RWPE2 (cell line): ENCODE measurements at places on chromosomes 13 and 19.

DNA sequence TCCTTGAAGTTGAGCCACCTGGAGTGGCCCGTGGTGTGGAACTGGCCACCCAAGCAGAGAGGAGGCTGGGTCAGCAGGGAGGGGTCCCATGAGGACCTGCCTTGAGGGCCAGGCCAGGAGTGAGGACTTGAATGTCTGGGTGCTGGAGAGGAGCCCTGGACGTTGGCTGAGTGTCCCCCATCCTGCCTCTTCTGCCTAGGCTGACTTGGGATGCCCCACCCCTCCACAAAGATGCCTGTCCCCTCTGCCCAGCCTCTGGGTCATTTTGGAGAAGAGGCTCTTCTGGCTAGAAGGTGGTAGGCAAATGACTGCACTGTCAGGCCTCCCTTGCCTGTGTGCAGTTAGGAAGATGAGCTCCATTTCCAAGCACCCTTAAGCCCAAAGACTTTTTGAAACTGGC is 1.7 kb downstream of the SSBP4 start:
- DNase-seq, result no peak

DNA sequence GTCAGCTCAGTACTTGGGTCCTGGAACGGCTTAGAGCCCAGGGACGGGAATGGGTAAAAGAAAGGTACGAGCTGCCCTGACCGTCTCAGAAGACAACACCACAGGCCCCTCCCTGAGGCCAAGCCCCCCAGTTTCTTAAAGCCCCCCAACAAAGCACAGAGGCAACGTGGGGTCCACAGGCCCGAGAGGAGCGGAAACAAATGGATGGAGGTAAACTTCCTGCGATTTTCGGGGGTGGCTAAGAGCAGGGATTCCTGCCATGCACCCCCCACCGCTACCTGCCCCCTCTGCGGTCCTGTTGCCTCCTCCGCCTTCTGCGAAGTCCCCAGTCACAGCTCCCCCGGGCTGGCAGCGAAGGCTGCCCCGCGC is 48.2 kb downstream of the PTPRS start:
- DNase-seq, result no peak

DNA sequence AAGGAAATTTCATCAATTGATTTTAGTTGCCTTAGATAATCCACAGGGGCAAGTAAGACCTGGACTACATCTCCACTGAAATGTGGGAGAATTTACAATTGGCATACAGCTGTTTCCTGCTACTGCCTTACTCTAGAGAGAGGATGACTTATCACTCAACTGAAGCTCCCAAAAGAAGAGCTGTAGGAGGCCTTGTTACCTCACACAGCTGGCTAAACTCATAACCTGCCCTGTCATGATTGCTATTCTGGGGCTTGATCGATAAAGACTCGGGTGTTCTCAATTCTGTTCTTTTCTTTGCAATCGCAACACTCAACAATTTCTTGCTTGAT is 1396.4 kb downstream of the EFNB2 start:
- DNase-seq, result no peak

DNA sequence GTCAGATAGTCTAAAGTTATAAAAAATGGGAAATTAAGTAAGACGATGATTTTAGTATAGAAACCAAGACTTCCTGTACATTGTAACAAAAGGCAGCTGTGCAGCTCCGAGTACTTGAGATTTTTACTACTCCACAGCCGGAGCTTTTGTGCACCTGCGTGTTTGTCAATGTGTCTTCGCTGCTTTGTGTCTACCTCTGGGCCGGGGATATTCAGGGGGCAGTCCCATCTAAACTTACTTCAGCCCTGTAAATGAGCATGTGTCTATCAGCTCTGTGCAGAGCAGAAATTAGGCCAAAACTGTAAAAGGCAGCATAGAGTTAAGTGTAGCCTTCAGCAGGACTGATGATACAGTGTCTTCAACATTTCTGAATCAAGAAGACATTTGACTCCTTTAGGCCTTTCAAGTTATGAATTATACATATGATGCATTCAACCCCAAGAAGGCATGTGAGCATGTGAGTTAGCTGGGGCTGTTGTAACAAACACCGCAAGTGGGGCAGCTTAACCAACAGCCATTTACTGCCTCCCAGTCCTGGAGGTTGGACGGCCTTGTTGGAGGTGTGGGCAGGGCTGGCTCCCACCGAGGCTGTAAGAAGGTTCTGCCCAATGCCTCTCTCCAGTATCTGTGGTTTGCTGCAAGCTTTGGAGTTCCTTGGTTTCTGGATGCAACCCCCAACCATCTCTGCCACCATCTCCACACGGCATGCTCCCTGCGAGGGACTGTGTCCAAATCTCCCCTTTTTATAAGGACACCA is 191.0 kb upstream of the IRS2 start:
- no peak for DNase-seq

DNA sequence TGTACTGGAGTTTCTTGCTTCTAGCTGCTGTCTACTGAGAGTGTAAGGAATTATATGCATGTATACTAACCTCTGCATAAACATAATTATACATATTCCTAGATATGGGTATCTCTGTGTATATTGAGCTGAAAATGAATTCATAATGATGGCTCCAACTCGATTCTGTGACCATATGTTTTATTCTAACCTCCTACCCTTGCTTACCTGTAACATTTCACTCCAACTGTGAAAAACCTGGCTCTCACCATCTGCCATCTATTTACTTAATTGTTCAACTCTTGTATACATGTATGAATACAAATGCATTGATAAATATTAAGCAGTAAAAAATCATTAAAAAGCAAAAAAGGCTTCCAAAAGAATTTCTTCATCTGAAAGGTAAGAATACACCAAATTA is 1729.5 kb upstream of the SPRY2 start:
- DNase-seq, result no peak

GRCh38 chr19:18606281-18607225 is at the start of gene CRLF1:
CRLF1 (minus strand) TSS chr19:18606799; CDS start chr19:18606656, 143 bp downstream.
- DNase-seq, result no peak

GRCh38 chr19:6772028-6772865 is at the start of gene VAV1:
VAV1 (plus strand) TSS chr19:6772708; CDS start chr19:6772808, 100 bp downstream.
- no peak for DNase-seq

- DNase-seq, result no peak
Observed at GRCh38 chr13:112952759-112953551, 16.1 kb upstream of the MCF2L start.

DNA sequence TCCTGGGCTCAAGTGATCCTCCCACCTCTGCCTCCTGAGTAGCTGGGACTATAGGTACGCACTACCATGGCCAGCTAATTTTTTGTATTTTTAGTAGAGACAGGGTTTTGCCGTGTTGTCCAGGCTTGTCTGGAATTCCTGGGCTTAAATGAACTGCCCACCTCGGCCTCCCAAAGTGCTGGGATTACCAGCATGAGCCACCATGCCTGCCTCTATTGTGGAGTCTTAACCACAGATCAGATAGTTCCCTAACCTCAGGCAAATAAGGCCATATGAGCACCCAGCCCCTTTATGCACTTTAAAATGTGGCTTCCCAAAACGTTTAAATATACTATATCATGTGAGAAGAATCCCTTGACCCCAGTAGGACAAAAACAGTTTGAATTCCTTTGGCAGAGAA is 16.4 kb downstream of the CNMD start:
- DNase-seq, result no peak

GRCh38 chr13:76745261-76746200 is 140.7 kb downstream of the KCTD12 start:
- no peak for DNase-seq

- no peak for DNase-seq
Observed at GRCh38 chr13:113607056-113607888, 22.7 kb downstream of the TFDP1 start.

GRCh38 chr19:42071247-42071646 is 1.2 kb upstream of the GRIK5 start:
- DNase-seq, result no peak

DNA sequence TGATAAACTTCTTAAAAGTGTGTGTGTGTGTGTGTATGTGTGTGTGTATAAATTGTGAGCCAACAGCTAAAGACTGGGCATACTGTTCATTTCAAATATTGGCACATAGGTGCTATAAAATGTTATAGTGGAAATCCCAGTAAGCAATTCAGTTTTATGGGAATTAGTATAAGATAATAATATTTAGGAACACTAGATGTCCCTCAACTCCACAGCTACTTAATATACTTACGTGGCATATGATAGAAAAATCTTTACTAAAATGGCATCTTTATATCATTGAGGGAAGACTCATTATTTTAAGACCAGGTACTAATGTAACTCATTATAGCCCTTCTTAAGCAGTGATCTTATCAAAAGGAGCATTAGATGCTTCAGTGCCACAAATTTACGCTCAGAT is 266.2 kb downstream of the MAB21L1 start:
- no peak for DNase-seq

GRCh38 chr13:107642831-107643230 is 572.5 kb downstream of the LIG4 start:
- no peak for DNase-seq

DNA sequence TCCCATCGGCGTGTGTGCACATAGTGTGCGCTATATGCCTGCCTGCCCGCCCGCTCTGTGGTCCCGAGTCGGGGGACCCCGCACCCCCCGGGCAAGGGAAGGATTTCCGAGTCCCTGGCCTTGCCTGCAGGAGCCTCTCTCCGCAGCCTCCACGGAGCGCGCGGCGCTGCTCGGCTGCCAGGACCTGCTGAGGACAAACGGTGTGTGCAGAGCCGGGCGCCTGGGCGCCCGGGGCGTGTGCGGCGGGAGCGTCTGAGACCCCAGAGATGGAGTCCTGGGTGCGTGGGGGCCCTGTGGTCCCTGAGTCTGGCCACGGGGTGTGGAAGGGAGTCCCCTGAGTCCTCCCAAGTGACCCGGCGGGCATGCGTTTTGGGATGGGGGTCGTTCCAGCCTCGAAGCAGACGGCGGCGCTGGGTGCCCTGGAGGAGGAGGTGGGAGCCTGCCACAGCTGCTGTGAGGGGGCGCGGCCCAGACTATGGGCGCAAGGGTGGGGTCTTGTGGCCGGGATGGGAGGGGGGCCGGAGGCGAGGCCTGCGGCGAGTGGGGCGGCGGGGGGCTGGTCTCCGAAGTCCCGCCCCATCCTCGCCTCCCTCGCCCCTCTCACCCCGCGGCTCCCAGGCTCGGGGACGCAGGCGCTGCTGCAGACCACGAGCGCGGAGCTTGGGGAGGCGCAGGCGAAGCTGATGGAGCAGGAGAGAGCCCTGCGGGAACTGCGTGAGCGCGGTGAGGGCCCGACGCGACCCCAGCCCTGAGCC is 25.3 kb downstream of the CLEC4M start:
- no peak for DNase-seq

- no peak for DNase-seq
Observed at GRCh38 chr19:23093832-23094231, 23.0 kb upstream of the ZNF730 start.

DNA sequence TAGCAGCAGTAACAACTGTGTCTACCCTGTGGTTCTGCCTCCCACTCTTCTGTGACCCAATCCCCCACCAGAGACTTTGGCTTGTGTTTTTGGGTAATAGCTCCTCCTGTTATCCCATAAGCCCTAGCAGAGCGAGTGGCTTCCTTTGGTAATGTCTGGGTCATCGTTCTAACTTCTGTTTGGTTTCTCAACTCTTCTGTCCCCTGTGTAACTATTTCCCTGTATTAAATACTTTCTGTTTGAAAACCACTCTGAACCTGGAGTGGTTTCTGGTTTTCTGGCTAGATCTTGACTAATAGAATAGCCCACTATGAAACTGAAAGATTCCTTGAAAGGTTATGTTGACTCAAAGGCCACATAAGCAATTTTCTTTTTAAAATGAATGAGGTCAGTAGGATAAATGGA is 350.0 kb downstream of the DCT start:
- no peak for DNase-seq

DNA sequence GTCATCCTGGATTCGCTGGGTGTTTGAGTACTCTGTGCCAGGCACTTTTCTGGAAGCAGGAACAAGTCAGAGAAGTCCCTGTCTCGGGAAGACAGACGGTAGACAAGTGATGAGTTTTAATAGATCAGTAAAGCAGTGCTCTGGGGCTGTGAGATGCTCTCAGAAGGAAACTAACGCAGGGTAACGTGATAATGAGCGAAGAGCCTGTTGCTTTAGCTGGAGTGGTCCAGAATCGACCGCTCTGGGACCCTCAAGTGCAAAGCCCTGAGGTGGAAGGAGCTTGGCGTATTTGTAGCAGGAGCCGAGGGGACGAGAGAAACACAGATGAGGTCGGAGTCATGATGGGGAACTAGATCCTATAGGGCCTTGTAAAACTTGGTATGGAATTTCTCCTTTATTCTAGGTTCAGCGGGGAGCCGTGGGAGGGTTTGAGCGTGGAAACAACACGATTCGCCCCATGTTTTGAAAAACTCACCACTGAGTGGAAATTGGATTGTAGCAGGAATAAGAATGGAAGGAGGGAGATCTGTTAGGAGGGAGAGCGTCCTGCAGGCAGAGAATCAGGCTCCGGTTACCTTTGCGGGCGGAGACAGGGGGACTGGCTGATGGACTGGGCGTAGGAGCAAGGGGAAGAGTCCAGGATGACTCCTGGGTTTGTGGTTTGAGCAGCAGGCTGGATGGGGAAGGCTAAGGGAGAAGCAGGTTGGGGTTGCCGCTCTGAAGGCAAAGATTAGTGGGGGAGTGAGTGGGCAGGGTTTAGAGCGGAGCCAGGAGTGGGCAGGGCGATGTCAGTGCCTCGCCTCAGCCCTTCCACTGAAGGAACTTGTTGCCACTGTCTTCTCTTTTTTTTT is 763 bp downstream of the POLD1 start:
- no peak for DNase-seq

- DNase-seq, result peak; percentile 51
Observed at GRCh38 chr19:7866399-7867091, 7.6 kb downstream of the PRR36 start.

- DNase-seq, result no peak
Observed at GRCh38 chr19:11418094-11418548, 993 bp downstream of the RGL3 start.

- no peak for DNase-seq
Observed at GRCh38 chr13:100601716-100602115, 13.1 kb upstream of the GGACT start.

DNA sequence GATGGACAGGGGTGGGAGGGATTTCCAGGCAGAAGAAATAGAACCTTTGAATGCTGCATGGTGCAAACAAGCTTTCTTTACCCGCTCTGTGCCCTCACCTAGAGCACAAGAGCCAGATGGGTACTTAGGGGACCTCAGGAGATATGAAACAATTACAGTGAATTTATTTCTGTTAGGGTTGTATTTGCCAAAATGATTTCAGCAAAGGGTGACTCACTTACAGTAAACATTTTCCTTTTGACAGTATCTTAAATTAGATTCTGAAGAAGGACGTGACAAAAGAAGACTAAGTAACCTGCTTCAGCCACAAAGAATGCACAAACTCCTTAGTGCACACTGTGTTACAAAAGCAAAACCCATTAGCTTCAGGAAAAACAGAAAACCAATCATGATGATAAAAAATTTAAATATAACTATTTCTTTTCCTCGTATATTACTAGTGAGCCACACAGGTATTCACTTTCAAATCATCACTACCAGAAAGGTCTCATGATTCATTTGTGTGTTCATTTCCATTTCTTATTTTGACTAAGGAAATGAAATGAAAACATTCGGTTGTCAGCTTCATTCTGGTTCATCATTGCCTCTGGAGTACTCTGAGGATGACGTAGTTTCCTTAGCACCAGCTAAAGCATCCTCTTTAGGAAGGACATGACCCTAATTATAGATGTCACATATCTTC is 158.8 kb downstream of the NHLRC3 start:
- DNase-seq, result no peak
